ENCODE measurements at places on chromosomes 13 and 19. TPM values are rescaled to one million over a fixed set of nuclear protein-coding genes. Genes with fewer than 3 reads are reported as not detected.

The UBE2L5 gene
- 0.21 TPM for total RNA-seq

- H3K27me3 ChIP-seq = no peaks in the 10 kb centered on the region
- no peak for DNase-seq
- H3K4me3 ChIP-seq = no peak overlapping the region
- H3K4me1 ChIP-seq = no peaks in the 10 kb centered on the region
These were observed 24.9 kb upstream of the DPP9 start for GRCh38 chr19:4748589-4748988.

The KDM4B gene
- total RNA-seq = 20.9 TPM

The ERICH4 gene
- total RNA-seq = not detected

GRCh38 chr13:32951580-32951979 is 64.6 kb upstream of the KL start:
- H3K4me3 ChIP-seq = no peak overlapping the region
- DNase-seq = no peak
- no peaks in the 10 kb centered on the region for H3K4me1 ChIP-seq
- no peak overlapping the region for H3K27ac ChIP-seq

- no peak for DNase-seq
- no peaks in the 10 kb centered on the region for H3K27me3 ChIP-seq
- no peaks in the 10 kb centered on the region for H3K36me3 ChIP-seq
- H3K27ac ChIP-seq = no peak overlapping the region
These were observed 1156.5 kb downstream of the OLFM4 start for GRCh38 chr13:54185101-54185500.

The C19orf38 gene
- total RNA-seq = 25.9 TPM

The GATAD2A gene
- total RNA-seq = 65.1 TPM

GRCh38 chr19:7744871-7745650 is 2.3 kb downstream of the CD209 start:
- H3K4me1 ChIP-seq = no peaks in the 10 kb centered on the region
- H3K36me3 ChIP-seq = no peaks in the 10 kb centered on the region
- no peak overlapping the region for H3K27ac ChIP-seq
- no peak overlapping the region for H3K4me3 ChIP-seq
- DNase-seq = no peak

The CEACAM8 gene
- 0.14 TPM for total RNA-seq

DNA sequence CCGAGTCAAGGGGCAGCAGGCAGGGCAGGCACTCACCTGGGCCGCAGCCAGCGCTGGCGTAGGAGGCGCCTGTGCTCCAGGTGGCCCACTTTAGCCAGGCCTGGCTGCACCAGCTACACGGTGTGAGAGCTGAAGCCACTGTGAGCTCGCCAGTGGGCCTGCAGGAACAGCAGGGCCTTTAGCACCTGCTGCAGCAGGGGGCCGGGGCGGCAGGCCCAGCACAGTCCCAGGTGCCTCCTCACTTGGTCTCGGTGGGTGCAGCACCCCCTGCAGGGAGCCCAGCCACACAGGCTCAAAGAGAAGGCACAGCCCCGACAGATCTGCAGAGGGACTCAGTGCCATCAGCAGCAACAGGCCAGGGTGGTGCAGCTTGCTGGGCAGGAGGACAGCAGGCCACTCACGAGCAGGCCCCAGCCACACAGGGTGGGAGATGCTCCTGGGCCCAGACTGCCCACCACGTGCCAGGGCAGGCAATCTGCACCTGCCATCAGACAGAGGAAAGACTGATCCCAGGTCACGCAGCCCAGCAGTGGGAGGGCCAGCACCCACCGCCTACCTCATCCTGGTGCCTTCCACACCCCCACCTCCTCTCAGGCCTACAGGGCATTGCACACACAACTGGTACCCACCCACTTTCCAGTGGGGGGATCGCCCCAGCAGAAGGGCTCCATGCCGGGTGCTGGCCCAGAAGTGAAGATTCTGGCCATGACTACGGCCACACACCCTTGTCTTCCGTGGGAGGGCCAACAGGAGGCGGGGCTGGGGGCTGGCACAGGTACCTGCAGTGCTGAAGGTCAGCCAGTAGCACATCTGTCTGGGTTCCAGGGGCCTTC is 15.8 kb downstream of the ARHGAP33 start:
- no peak for DNase-seq
- H3K27ac ChIP-seq = no peak overlapping the region

- H3K27me3 ChIP-seq = no peaks in the 10 kb centered on the region
- no peak overlapping the region for H3K4me3 ChIP-seq
- DNase-seq = no peak
- no peak overlapping the region for H3K27ac ChIP-seq
These were observed 583.7 kb upstream of the SPRY2 start for GRCh38 chr13:80924596-80924995.

DNA sequence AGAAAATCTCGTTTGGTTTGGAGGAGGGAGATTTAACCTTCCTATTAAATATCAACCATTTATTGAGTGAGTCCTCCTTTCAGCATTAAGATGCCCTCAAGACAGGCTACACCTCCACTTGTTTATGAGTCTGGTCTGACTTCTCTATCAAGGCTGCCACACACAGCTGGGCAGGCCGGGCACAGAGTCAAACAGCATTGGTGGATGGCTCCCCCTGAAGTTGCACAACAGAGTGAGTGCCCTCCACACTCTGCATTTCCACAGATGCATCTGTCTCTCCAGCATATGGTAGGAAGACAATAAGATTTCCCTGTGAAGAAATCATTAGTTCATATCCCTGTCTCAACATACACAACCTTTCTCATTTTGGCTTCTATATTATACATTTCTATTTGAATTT is 31.4 kb downstream of the PHF11 start:
- DNase-seq = no peak
- H3K36me3 ChIP-seq = no peaks in the 10 kb centered on the region
- H3K4me1 ChIP-seq = no peaks in the 10 kb centered on the region
- no peak overlapping the region for H3K27ac ChIP-seq
- H3K4me3 ChIP-seq = no peak overlapping the region

The PLIN3 gene
- total RNA-seq = 32.6 TPM

DNA sequence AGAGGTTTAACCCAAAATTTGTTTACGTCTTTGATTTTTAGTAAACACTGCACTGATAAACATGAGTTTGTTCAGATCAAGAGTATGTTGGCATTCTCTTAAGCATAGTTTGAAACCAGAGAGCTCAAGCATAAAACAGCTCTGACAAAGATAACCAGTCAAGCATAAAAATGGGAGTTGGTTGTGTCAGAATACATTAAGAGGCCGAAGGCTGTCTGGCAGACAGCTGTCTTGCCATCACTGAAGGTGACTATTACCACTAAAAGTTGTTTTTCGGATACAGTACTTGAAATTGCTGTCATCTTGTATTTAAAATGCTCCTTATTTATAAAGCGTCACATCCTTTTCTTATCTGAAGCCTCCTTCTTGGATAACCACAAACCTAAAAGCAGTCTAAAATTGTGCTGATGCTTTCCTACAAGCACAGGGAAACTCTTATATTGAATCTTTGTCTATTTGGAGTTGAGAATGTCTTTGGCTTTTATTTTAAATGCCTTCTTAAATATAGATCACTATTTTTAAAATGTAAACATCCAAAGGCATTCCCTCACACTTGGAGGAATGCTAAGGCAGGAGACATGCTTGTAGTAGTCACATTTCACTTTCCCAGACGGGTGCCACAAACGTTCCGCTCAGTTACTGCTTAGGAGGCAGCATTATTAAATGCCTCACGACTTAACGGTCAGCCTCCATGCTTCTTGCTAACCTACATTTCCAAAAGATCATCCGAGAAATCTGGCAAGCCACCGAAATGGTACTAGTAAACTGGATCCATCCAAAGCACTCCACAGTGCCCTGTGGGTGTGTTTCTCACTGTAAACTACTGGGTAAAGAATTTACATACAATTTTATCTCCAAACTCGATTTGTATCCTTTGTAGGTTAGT is 1.5 kb downstream of the SMAD9 start:
- H3K27ac ChIP-seq = peak overlapping the region; percentile 74
- no peaks in the 10 kb centered on the region for H3K36me3 ChIP-seq
- H3K4me3 ChIP-seq = peak overlapping the region; percentile 86

DNA sequence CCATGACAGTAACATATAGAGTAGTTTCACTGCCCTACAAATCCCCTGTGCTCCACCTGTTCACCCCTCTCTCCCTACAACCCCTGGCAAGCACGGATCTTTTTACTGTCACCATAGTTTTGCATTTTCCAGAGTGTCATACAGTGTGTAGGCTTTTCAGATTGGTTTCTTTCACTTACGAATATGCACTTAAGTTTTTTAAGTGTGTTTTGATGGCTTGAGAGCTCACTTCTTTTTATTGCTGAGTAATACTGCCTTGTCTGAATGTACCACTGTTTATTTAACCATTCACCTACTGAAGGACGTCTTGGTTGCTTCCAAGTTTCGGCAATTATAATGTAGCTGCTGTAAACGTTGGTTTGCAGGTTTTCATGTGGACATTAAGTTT is 175.1 kb downstream of the ITGBL1 start:
- H3K27me3 ChIP-seq = no peaks in the 10 kb centered on the region
- H3K27ac ChIP-seq = no peak overlapping the region
- no peaks in the 10 kb centered on the region for H3K36me3 ChIP-seq
- no peak overlapping the region for H3K4me3 ChIP-seq

DNA sequence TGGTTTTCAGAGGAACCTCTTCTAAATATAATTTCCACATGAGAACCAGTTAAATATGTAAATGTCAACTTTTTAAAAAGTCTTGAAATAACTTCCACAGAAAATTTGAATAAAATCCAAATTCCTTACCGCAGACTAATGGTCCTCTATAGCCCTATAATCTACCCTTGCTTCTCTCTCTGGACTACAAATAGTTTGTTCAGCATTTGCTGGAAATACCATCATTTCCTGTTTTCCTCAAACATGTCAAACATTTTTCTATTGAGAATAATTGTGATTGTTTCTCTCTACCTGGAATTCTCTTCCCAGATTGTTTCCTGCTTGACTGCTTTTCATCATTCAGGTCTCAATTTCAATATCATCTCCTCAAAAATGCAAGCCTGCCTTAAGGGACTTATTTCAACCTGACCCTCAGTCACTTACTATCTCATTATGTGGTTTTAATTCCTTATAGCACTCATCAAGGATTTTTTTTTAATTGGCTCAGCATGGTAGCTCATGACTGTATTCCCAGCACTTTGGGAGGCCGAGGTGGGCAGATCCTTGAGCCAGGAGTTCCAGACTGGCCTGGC is 898.9 kb upstream of the MIR17HG start:
- H3K4me1 ChIP-seq = no peaks in the 10 kb centered on the region
- no peak overlapping the region for H3K27ac ChIP-seq
- no peaks in the 10 kb centered on the region for H3K27me3 ChIP-seq
- no peak for DNase-seq
- H3K4me3 ChIP-seq = no peak overlapping the region
